ENCODE measurements at places on chromosomes 6 and 20.

- DNase-seq: no peak
Measured at GRCh38 chr6:1622220-1622850, 12.6 kb downstream of the FOXC1 start.

GRCh38 chr6:161918109-161918531 lies 644.3 kb upstream of the AGPAT4 start:
- no peak for DNase-seq

GRCh38 chr20:10739566-10739965 lies 65.8 kb upstream of the JAG1 start:
- no peak for DNase-seq

GRCh38 chr6:109058620-109059019 lies 36.0 kb downstream of the SESN1 start:
- DNase-seq: no peak

DNA sequence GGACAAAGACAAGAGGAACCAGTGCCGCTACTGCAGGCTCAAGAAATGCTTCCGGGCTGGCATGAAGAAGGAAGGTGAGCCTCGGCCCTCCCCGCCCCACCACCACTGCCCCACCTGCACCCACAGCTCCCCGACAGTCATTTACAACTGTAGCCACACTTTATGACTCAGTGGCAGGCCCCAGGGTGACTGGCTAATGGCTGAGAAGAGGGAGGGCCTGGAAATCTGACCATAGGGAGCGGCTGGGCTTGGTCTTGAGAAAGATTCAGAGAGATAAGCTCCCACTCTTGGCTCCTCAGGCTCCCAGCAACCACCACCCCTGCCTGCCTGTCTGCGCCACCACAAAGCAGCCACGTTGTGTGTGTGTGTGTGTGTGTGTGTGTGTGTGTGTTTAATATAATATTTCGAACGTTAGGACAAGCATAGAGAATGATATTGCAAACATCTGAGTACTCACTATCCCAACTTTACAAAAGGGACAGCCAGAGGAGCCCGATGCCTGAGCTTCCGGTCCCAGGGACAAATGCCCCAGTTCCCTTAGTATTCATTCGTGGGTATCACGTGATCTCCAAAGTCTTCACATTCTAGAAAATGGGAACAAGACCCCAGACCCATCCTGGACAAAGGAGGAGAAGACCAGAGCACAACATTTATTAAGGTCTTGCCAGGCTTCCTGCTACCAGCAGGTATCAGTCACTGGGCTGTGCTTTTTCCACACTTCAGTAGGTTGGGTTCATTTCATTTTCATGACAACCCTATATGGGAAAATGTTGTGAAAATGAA lies 52.1 kb downstream of the HNF4A start:
- no peak for DNase-seq

GRCh38 chr6:91669871-91670268 lies 1083.0 kb upstream of the MAP3K7 start:
- no peak for DNase-seq

GRCh38 chr6:2194643-2195042 lies 50.8 kb downstream of the GMDS start:
- no peak for DNase-seq

DNA sequence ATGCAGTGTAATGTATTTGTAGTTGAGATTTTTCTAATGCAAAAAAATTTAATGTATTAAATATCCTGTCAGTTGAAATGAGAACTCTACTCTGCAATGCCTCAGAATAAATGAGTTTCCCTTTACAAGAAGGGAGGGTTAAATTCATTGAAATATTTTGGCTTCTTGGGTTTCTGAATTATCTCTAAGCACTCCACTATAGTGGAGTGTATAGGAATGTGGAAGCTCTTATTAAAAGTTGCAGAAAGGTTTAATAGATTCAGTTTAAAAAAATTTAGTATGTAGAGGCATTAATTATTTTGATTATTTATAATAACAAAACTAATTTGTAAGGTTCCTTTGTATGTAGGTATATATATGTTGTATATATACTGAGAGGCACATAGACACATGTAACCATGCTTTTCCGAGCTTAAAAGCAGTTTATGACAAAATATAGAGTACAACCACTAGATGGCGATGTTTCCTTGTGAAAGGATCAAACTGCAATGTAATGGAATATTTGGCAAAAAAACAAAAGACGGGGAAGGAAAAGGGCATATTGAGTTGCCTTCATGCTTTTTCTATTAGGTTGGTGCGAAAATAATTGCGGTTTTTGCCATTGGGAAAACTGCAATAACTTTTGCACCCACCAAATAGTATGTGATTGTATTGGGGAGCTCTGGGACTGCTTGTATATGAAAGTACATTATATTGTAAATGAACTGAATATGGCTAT lies 144.2 kb downstream of the MYO6 start:
- DNase-seq: no peak

GRCh38 chr20:36175016-36175415 lies 20.5 kb downstream of the EPB41L1 start:
- no peak for DNase-seq

GRCh38 chr20:36097337-36098151 lies 57.0 kb upstream of the EPB41L1 start:
- DNase-seq: peak; percentile 22

DNA sequence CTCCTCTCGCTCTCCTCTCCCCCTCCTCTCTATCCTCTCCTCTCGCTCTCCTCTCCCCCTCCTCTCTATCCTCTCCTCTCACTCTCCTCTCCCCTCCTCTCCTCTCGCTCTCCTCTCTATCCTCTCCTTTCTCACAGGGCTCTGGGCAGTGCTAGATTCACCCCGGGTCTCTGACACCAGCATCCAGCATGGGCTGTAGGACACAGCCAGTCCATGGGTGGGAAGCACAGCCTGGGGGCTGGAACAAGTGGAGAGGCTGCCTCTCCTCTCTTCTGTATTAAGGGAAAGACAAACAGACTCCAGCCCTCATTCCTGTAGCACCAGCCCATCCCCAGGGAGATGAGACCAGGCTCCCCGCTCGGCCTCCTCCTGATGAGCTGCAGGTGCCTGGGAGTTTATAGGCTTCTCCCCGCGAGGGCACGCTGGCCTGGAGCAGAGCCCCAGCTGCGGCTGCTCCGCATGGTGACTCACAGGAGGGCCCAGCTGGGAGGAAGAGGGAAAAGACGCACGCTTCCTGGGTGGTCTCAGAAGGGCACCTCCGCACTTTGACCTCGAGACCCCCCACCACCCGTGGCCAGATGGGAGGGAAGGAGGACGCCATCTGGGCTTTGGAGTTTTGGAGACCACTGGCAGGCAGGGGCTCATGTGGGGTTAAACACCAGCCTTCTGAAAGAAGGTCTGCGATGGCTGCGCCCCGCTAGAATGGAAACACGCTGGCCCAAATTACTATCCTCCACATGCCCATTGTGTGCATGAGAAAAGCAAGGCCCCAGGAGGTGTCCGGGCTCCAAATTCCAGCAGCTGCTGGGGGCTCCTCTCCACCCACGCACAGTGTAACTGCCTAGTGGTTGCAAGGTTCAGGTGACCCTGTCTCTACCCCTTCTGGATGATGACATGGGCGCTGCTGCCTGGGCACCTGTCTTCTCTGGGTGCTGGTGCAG lies 68.0 kb downstream of the BMP7 start:
- DNase-seq: no peak

GRCh38 chr6:105273589-105273988 lies 93.8 kb upstream of the POPDC3 start:
- no peak for DNase-seq

GRCh38 chr6:56172144-56172543 lies 75.2 kb downstream of the COL21A1 start:
- no peak for DNase-seq

- no peak for DNase-seq
Measured at GRCh38 chr6:116629563-116629981, 13.3 kb downstream of the RSPH4A start.

- no peak for DNase-seq
Measured at GRCh38 chr6:130379223-130379622, 13.4 kb downstream of the TMEM200A start.

GRCh38 chr20:22585786-22586493 lies 1.6 kb upstream of the FOXA2 start:
- DNase-seq: no peak

DNA sequence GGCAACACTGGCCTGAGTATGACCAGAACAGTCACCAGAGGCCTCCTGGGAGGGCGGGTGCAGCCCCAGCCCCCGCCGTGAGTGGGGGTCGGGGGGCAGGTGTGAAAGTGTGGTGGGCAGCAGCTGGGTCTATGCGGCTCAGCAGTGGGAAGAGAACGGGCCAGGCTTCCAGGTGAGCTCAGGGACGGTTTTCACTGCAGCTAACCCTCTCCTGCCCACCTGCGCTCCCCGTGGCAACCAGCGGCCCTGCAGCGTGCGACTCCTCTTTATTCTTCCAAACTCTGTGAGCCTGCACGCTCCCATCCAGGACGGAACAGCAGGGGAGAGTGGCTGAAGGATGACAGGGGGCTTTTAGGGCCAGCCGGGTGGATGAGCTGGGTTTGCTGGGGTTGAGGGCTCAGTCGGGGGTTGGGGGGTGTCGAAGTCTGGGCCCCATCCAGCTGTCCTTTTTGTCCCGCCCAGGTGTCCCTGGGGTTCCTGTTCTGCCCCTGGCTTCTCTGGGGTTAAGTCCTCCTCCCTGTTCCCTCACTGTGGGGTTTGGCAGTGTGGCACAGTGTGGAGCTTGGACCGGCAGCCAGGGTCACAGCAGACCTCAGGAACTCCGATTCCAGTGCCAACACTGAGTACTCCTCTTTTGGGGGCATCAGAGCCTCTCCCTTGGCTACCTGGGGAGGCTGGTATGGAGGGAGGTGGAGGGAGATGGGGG lies 859 bp upstream of the BIRC7 start:
- DNase-seq: peak; percentile 77

GRCh38 chr6:159108426-159108985 lies 60.7 kb upstream of the FNDC1 start:
- DNase-seq: no peak

DNA sequence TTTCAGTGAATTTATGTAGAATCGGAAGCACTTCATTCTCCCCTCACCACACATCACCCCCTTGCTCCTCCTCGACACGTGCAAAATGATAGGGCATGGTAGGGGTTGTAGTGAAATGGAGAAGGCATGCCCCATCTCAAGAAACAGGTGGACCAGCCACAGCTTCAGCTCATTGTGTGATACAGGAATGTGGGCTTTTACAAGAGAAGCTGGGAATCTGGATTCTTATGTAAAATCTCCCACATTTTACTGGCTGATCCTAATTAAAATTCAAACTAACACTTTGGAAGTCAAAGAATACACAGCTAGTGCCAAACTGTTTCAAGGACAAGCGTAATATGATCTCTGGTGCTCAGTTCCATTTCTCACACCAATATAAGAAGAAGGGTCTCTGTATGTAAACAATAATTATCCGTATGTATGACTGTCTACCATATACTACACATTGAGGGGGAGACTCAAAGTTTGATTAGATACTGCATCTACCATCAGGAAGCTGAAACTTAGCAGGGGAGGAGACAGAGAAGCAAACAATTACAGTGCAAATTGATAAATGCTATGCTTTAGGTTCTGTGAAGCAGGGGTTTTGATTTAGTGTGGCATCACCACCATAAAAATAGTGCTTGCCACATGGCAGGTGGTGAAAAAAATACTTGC lies 24.3 kb upstream of the KIAA0408 start:
- no peak for DNase-seq

- no peak for DNase-seq
Measured at GRCh38 chr6:163985710-163986109, 571.2 kb downstream of the QKI start.

- DNase-seq: no peak
Measured at GRCh38 chr20:46588532-46589511, 38.4 kb upstream of the OCSTAMP start.

DNA sequence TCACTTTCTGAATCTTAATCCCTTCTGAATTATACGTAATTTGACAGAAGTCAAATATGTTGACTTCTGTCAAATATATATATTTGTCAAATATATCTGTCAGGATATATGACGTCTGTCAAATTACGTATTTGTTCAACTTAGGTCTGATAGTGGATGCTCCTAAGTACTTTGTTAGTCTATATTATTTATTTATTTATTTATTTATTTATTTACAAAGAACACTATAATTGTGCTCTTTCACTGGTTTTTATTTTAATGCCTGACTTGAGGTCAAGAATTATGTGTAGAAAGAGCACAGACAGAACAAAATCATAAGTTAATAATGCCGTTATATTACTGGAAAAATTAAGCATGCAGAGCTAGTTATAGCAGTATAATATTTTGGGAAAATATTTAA lies 81.2 kb downstream of the UST start:
- DNase-seq: no peak

GRCh38 chr6:39530201-39530759 lies 194.9 kb downstream of the KIF6 start:
- DNase-seq: no peak

DNA sequence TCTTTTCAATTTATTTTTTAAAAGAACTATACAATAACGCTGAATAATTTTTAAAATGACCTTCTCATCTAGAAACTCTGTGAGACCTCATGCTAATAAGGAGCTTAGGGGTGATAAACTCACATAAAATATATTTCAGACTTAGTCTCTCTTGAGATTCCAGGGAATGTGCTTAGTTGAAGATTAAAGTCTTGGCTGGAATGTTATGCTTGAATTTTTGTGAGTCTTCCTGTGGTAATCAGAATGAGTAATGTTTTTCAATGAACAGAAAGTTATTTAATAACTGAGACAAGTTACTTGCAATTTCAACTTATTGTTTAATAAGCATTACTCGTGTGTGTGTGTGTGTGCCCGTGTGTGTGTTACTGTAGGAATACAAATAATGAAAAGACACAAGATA lies 379.9 kb upstream of the EPHA7 start:
- no peak for DNase-seq

DNA sequence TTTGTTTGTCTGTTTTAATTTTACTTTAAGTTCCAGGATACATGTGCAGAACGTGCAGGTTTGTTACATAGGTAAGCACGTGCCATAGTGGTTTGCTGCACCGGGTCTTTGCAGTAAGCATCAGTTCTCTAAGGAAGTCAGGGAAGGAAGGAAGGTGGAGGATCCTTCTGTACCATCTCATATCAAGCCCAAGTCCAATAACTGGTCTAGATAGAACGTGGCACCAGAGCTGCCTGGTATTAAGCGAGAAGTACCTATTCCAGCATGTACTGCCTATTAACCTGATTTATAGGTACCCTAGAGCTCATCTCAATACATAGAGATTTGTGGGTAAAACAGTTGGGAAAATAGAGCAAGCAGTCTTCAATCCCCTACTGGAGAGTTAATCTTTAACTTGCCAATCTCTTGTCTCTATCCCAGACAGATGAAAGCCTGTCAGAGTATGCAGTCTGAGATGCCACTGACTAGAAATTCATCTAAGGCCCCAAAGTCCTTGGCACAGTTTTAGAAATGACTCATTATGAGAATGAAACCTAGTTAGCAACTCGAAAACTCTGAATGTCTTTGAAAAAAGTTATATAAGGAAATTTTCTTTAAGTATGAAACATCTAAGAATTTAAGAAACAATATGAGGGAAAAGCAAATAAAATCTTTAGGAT lies 144.9 kb downstream of the TFAP2A start:
- no peak for DNase-seq

GRCh38 chr20:36018208-36018988 lies 50.0 kb downstream of the CNBD2 start:
- DNase-seq: no peak

DNA sequence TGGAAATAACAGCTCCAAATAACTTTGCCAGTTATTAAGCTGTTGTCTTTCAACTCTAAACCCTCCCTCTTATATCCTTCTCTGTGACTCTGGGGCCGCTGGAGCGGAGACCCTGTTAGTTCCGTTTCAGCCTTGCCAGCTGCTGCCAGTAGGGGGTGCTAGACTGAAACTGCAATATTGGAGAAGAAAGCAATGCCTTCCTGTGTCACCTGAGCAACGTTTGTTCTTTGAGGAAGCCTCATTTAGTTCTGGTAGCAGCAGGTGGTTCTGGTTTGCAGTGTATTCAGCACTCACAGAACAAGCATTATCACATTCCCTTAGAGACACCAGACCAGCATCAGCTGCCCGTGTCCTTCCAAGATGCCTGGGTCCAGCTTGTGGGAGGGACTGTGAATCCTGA lies 22.9 kb upstream of the JAG1 start:
- peak; percentile 11 for DNase-seq
